Bladder microvascular endothelial cell (primary cell): ENCODE measurements at places on chromosomes 11 and 22. TPM values are rescaled to one million over a fixed set of nuclear protein-coding genes. Genes with fewer than 3 reads are reported as not detected.

The ELFN2 gene
- under 0.01 and 0.06 TPM in 2 replicates for total RNA-seq

The BLID gene
- total RNA-seq = 0.16 and 0.82 TPM in 2 replicates

The GTSE1 gene
- total RNA-seq = 6.8 and 10.0 TPM in 2 replicates

The ZP1 gene
- not detected in 2 replicates for total RNA-seq

The AMBRA1 gene
- total RNA-seq = 16.0 and 27.7 TPM in 2 replicates

The OR51B4 gene
- total RNA-seq = not detected in 2 replicates

The RPUSD4 gene
- 31.7 and 38.6 TPM in 2 replicates for total RNA-seq

The EIF3M gene
- total RNA-seq = 159 and 316 TPM in 2 replicates

The RBMXL2 gene
- total RNA-seq = not detected in 2 replicates

The KLHL35 gene
- total RNA-seq = 1.5 and 1.6 TPM in 2 replicates

The OR10D3 gene
- total RNA-seq = not detected in 2 replicates

The OR51Q1 gene
- not detected in 2 replicates for total RNA-seq
